CD4-positive, alpha-beta T cell treated with Interleukin-6 for 4 hours (primary cell): ENCODE measurements at places on chromosomes 1 and 21.

DNA sequence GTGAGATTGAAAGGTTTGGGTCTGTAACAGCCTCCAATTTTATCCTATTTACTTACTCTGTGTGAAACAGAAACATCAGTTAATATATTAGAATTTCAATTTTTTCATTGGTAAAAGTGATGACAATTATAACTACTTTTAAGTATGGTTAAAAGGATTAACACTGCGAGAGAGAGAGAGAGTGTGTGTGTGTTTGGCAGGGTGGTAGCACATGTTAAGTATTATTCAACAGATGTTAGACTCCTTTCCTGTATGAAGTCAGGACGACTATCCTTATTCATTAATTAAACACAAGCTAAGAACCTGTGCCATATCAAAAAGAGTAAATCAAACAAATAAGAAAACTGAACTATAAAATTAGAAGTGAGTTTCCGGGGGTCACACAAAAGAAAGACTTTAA, 662.5 kb downstream of the PLPP3 start:
- no peak for DNase-seq

- no peak for DNase-seq
Observed at GRCh38 chr1:40944841-40945430, 34.6 kb upstream of the CTPS1 start.

DNA sequence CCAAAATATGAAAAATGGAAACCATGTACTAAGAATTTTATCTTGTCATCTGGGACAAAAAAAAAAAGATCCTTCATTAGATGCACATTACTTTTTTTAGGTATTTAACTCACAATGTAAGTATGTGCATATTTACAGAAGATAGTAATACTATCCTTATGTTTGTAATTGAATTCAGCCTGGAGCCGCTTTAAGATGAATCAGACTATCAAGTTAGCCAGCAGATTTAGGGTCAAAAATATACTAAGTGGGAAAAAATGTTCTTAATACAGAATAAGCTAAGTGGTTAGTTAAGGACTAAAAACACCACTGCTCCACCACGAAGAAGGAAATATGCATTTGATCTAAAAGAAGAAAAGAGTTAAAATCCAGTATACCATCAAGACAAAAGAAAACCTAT, 49.1 kb downstream of the DSCAM start:
- DNase-seq, result no peak

DNA sequence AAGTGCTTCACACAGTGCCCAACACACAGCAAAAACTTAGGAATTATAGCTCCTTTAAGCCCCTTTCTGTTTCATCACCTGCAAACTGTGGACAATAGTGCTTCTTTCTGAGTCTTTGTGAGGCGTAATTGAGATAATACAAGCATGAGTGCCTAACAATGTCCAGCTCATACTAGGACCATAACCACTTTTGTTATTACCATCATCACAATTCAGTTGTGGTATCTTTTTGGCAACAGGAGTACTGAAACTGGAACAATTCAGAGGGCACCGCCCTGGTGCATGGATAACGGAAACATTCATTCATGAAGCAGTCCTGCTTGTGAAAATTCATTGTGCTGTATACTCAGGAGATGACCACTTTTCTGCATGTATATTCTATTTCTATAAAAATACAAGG, 18.2 kb downstream of the DNAJC11 start:
- DNase-seq, result no peak

DNA sequence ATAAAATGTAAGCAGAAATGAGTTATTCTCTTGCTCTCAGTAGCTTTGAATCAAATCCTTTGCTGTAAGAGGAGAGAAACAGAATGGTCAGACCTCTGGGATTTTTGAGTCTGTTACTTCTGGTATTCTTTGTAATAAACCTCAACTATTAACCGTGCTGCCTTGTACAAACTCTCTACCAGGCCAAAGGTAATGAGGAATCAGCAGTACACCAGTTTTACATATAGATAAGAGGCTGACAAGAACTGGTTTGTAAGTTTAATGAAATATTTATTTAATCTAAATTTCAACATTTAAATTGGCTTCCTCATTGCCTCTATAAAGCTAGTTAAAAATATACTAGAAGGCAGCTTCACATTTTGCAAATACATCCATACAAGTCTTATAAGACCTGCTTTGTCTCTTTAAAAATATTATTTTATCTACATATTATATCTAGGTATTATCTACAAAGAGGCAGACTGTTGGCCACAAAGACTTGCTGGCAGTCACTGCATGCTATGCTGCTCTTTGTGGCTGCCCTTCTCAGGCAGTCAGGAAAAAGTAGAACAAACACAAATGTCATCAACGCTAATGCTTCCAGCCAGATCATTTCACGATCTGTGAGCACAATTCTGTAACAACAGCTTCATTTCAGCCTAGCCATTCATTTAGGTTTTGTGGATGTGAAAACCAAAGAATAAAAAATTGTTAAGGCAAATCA, 173.0 kb downstream of the GABPA start:
- DNase-seq, result no peak

DNA sequence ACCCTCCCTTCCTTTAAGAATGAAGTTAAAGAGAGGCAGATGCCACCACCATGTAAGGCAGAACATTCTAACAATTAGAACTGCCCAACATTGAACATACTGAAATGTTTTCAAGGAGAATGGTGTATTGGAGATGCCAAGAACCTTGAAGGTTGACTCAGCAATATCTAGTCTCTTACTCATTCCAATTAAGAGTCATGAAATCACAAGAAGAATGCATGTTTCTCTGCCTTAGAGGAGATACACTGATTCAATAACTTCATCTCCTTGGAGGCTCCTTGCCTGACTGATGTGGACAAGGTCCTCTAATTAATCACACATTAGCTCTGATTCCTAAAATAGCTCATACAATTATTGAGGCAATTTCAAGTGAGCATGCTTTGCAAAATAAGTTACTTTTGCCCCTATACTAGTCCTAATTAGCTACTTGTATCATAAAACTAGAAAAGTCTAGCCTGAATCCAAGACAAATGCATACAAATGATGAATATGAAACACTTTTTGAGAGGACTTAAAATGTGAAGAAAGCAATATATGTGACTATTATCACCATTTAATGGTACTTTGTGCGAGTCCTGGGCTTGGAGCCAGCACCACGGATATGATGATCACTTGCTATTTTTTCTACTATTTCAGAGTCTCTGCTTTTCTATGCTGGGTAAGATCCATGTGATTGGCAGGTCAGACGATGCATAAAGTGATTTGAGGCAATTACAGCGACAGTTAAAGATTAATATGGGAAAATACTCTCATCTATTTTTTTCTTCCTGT, 114.5 kb downstream of the DSCAM start:
- DNase-seq, result no peak
